Fibroblast of skin of back (primary cell): ENCODE measurements at places on chromosomes 4 and X.

GRCh38 chr4:136526517-136526916 is 1005.8 kb downstream of the PCDH18 start:
- DNase-seq = peak; percentile 5

DNA sequence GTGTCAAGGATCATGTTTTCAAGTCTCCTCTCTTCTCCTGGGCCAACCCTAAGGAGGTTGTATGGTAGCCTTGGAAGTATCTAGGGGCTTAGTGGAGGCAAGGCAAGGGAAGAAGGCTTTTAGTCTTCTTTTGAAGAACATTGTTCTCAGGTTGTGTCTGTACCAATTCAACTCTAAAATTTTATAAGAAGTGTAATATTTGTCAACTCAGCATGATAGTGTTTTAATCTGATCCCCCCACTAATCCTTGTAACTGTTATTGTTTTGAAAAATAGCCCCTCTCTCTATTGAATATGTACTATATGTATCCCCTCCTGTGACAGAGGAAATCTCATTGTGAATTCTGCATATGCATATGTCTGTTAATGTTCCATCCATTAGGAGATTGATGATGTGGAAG is 345.4 kb downstream of the CFAP299 start:
- DNase-seq = no peak

DNA sequence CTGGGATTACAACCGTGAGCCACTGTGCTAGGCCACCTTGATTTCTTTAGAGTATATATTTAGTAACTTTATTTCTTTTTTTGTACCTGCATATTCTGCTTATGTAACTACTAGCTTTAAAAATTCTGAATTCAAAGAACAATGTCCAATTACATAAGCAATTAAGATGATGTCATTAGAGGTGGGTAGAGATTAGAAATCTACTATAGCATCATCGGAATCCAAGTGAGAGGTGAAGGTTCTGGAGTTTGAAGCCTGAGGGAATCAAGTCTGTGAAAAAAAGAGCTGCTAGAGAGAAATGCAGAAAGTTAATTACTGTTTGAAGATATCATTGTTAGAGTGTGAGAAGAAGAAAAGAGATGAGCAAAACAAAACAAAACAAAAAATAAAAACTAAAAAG is 79.0 kb upstream of the ENPEP start:
- DNase-seq = no peak

DNA sequence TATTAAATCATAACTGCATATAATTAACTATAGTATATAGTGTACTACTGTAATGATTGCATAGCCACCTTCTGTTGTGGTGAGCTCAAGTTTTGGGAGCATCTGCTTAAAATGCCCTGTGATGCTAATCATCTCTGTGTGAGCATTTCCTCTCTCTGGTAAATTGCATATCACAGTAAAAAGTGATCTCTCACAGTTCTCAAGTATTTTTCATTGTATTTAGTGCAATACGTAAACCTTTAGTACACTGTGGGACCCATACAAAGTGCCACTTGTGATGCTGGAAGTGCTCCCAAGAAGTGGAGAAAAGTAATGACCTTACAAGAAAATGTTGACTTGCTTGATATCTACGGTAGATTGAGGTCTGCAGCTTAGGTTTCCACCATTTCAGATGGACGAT is 82.0 kb downstream of the WWC2 start:
- no peak for DNase-seq

DNA sequence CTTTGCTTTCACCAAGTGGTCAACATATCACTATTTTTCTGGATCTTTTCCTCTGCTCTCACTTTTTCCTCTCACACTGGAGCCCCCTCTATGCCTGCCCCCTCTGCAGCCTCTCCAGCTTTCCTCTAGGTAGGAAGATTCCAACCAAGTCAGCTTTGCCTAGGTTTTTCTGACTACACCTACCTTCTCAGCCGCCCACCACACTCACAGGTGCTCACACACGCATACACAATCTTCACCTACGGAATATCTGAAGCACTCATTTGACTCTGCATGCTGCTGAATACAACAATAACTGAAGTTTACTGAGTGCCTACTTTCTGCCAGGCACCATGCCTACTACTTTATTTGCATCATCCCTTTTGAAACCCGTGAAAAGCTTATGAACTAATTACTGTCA is 328.0 kb downstream of the PPP3CA start:
- no peak for DNase-seq

DNA sequence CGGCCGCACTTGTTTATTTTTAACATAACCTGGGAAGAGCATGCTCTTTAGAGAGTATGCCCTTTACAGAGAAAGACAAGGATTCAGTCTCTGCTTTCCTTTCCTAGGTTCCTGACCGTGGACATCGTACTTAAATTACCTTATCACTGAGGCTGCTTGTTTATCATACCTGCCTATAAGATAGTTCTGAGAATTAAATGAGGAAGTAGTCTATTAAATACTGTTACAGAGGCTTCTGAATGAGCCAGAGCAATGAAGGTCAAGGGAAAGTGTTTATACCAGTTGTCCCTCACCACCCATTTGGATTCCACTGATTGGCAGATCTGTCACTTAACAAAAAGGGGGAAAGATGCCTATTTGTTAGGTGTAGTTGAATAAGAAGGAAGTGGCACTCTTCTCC is 10.0 kb downstream of the TXLNG start:
- DNase-seq = no peak

DNA sequence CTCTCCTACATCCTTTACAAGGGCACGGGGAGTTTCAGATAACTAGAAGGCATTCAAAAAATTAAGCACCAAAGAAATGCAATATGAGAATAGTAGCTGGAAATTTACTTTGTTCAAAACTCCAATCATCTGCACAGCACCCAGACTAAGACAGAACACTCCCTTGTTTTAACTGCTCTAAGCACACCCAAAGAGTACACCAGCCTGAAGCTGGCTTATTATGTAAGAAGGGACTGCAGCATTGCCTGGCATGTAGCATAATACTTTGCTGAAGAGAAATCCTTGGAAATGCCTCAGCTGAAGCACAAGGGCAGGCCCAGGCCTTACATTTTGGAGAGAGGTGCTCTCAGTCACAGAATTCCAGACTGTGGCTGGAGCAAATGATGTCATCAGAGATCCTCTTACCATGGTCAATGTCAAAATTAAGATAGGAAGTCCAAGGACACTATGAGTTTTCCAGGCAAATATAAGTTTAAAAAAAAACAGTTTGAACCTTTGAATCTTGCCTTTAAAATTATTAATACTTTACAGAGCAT is 14.8 kb downstream of the ARHGEF6 start:
- no peak for DNase-seq

DNA sequence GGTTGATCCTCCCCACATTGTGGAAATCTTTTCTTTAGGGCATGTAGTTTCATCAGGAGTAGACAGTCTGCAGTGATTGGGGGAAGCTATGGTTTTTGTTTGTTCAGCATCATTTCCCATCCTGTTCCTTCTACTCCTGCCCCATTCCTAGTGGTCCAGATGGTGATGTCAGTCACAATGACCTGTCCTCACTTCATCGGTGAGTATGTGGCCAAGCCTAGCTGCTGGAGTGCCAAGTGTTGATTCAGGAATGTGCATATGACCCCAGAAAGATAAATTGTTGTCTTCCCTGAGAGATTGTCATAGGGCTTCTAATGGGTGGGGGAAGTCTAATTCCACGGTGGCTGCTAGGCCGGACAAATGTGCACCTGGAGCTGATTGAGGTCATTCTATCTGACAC is 130.6 kb upstream of the FAT1 start:
- DNase-seq = peak; percentile 37

DNA sequence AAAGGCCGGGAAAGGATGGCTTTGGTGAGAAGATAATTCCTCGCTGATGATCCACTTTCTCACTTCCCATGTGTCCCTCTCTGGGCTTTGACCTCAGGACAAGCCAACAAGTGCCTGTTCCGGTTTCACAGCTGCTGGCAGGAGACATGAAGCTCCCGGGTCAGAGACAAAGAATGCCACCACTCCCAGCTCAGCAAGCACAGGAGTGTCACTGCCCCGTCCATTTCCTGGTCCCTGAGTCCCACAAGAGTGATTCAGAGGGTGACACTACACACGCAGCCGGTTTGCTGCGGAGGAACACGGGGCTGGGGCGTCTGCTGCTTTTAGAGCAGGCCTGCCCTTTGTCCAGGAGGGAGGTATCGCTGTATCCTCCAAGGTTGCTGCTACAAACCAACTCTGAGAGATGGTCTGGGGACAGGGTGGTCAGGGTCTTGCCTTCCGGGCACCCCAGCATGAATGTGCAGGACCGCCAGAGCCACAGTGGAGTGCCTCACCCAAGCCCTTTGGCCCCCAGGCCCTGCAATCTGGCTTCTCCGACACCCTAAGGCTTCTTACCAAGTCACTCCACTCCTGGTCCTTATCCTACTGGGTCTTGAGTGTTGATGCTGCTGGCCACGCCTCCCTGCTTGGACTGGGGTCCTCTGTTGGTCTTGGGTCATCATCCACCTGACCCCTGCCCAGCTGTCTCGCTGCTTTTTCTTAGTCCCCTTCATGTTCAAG is 49.5 kb downstream of the CPZ start:
- DNase-seq = peak; percentile 4

DNA sequence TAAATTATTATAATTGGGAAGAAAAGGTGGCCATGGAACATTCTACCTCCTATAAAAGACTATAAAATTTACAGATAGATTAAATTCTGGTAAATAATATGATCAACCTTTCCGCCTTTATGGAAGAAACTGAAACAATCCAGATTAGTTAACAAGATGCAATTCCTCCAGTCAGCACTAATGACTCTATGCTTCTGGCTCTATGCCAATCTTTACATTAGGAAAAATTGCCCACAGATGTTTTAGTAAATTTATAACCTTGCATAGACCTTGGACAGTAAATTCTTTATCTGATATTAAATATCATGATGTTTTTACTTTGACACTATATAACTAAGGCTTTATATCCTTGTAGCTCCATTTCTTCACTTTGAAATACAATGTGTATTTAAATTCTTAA is 2302.5 kb downstream of the ARAP2 start:
- no peak for DNase-seq

DNA sequence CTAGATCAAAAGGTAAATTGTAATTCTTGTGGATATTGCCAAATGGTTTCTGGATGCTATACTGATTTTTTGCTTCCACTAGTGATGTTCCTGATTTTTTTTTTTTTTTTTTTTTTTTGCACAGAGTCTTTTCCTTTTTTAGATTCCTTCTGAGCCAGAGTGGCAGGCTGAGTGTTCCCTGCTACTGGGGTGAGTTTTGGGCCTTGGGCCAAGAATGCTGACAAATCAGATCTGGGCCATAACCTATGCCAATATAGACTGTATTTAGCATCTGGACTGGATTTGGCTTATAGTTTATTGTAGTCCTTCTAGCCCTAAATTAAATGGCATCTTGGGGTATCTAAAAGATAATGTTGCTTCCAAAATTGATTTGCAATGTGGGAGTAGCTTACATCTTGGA is 52.8 kb downstream of the REPS2 start:
- DNase-seq = peak; percentile 16
